ENCODE measurements at places on chromosomes 6 and 20. TPM values are rescaled to one million over a fixed set of nuclear protein-coding genes. Genes with fewer than 3 reads are reported as not detected.

DNA sequence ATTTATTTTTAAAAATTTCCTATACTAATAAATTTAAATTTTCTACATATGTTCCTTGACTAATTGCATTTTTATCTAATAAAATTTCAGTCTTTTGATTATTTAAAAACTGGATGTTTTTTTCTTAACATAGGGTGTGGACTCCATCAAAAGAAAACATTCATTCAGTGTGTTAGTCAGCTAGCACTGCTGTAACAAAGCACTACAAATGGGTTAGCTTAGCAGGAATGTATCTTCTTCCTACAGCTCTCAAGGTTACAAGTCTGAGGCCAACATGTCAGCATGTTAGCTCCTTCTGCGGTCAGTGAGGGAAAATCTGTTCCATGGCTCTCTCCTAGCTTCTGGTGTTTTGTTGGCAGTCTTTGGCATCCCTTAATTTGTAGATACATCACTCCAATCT, 32.5 kb downstream of the FRK start:
- no peak for DNase-seq

DNA sequence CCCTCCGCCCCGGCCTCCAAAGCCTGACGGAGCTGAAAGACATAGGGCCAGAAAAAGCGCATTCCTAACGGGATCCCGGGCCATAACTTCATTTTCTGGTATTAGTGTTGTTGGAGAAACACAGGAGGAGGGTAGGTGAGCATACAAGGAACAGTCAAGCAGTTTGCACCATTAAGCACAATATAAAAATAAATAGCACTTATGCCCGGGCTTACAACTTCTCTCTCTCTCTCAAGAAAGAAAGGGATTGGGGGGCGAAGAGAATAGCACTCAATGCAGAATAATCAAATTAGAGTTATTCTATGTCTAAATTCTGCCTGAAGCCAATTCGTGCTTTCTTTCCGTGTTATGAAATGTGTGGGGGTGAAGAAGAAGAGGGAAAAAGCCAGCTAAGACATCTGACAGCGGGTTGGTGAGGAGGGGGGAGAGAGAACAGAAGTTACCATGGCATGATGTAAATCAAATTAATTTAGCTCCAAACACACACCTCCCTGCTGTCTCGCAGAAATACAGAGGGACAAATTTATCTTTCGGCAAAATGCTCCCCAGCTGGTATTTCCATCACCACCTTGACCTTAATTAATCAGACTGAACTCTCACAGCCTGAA, 508 bp upstream of the METTL24 start:
- no peak for DNase-seq

DNA sequence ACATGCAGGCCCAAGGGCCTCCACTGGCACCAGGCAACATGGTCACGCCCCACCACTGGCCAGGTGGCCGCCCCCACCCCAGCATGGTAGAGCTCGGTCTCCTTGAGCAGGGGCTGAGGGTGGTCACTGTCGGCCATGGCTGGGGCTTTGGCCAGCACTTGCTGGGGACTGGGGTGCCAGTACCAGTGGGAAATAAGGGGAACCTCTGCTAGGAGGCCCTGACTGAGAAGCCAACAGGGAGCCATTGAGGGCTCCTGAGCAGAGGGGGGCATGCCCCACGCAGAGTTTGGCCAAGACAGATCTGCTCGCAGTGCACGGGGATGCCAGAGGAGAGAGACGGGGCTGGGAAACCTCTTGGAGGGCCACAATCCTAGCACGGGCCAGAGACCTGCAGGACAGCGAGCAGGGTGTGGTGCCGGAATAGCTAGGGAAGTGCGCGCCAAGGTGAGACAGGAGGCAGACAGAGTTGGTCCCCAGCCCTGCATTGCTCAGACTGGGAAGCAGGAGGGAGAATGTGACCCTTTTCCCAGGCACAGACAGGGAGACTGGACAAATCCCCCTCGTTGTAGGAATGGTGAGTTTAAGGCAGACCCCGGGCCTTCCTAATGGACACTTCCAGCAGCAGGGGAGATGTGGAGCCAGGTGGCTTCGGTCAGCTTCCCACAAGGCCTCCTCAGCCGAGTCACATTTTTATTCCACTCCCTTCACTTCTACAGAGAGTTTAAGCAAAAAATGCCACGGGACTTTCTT, 179.0 kb upstream of the CST7 start:
- no peak for DNase-seq

- no peak for DNase-seq
Observed at GRCh38 chr20:3174442-3175261, 1.3 kb upstream of the LZTS3 start.

GRCh38 chr6:35895560-35895959, 25.3 kb downstream of the SRPK1 start:
- DNase-seq, result peak; percentile 95

DNA sequence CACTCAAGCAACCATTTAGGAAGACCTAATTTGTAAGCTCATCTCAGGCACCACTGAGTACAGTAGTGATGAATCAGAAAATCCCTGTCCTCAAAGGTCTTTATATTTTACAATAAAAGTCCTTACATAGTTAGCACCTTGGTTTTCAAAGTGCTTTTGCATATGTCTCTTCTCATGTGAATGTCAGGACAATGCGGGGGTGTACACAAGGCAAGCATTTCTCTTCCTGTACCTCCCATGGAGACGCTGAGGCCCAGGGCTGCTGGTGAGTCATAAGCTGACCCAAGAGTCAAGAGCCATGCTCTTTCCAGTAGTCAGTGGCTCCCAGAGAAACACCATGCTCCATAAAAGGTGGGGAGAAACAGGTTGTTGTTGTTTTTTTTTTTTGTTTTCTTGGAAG, 174.0 kb downstream of the GJA10 start:
- DNase-seq, result no peak

GRCh38 chr6:110328259-110328658, 29.9 kb downstream of the METTL24 start:
- DNase-seq, result no peak

GRCh38 chr20:23135449-23136420, 49.6 kb upstream of the CD93 start:
- DNase-seq, result no peak

- DNase-seq, result no peak
Observed at GRCh38 chr6:56691286-56691595, 48.6 kb upstream of the DST start.

DNA sequence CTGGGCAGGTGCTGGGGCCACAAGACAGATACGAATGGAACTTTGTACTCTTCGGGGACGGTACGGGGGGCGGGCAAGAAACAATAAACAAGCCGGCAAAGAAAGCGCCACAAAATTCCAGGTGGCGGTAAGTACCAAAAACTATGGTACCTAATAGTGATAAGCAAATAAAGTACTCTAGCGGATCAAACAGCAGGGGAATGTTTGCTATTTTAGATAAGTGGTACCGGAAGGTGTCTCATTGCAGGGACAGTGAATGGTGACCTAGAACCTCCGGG, 15.1 kb upstream of the RIPK1 start:
- DNase-seq, result no peak

DNA sequence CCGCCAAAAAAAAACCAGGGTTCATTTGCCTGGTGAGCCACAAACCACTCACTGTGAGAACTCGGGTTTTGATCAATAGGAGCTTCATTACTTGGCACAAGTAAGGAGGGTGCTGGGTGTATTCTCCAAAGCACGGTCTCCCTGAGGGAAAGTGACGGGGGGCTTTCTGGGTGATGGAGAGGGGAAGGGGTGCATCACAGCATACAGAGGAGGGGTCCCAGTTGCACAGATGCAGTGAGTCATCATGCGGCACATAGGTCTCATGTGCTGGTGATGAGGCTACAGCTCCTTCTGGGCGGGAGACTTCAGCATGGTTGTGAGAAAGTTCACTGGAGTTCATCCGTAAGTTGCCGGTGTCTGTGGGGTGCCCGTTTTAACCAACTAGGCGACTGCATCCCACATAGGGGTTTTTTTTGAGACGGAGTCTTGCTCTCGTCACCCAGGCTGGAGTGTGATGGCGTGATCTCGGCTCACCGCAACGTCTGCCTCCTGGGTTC, 36.2 kb downstream of the SUN5 start:
- DNase-seq, result no peak

GRCh38 chr6:154197196-154197860, 158.3 kb downstream of the OPRM1 start:
- DNase-seq, result peak; percentile 34

GRCh38 chr6:3747100-3747737, 4.3 kb downstream of the PXDC1 start:
- DNase-seq, result no peak

DNA sequence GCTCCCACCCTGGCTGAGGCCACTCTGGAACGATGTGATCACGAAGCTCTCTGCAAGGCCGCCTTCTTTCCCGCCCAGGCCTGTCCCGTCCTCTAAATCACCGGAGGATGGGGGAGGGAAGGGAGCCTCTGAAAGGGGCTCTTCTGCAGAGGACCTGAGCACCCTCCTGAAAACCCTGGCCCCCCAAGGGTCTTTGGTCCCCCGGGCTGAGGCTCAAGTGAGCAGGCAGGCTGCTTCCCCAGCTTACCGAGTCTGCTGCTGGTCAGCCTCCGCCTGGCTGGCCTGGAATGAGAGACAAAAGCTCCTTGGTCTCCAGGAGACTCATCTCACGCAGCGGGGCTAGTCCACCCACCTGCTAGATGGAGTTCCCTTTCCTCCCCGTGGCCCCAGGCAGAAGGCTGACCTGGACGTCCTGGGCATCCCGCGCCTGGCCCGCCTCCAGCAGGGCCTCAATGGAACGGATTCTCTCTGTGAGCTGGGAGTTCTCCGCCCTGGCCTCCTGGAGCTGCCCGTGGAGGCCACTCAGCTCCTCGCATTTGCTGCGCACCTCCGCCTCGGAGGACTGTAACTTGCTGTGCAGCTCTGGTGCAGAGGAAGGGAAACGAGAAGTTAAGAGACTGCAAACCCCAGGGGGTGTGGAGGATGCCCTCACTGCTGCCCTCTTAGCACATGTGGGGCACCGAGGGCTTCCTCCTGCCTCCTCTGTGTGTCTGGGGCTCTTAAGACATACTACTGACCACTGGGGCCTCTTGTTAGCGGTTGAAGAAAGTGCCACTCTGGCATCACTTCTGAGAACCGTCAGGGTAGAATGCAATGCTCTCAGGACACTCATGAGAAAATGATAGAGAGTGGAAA, 54.7 kb downstream of the RRBP1 start:
- DNase-seq, result no peak

GRCh38 chr6:41531591-41532582, 14.3 kb upstream of the FOXP4 start:
- DNase-seq, result no peak

GRCh38 chr6:36963451-36964290, 9.1 kb downstream of the PI16 start:
- DNase-seq, result peak; percentile 36

DNA sequence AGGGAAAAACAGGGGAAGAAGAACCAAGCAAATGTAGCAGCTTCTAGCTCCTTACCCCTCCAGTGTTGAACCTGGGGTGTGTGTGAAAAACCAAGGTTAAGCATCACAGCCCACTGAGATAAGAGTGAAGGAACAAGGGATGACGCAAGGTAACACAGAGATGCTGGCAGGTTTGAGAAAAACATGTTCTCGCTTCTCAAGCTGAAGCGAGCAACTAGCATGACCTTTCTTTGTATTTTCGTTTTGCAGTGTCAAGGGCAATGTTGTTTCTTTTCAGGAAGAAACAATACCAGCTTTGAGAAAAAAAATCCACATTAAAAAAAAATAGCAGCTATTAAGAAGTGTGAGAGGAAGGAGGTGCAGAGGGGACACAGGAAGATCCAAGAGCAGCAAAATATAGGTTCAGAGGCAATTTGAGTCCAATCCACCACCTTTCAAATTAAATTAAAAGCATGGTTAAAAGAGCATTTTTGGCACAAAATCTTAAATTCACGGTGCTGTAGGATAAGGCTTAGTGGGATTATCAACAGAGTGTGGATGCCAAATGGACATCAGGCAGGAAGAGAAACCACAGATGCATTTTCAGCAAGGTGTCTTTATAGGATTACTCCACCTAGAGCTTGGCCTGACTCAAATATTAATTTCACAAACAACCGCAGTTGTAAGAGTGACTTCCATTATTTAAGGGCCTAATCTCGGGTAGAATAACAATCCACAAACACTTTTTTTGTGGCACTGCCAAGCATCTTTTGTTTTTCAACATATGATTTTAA, 70.9 kb downstream of the SYNE1 start:
- DNase-seq, result no peak

- no peak for DNase-seq
Observed at GRCh38 chr6:50049829-50050228, at the start of gene DEFB112. TSS of gene DEFB112 (minus strand) at chr6:50049929. CDS start at chr6:50049869, 60 bp downstream.

Gene CCN6
- 0.06 TPM for polyA plus RNA-seq

Gene SOBP
- polyA plus RNA-seq, result not detected

Gene ZSCAN23
- not detected for polyA plus RNA-seq

Gene CD24
- polyA plus RNA-seq, result 192 TPM

Gene DPPA5
- polyA plus RNA-seq, result not detected

Gene TAP2
- polyA plus RNA-seq, result 64.8 TPM

Gene DEFB124
- polyA plus RNA-seq, result not detected

Gene HLA-DOB
- polyA plus RNA-seq, result 3.5 TPM

Gene MYMX
- not detected for polyA plus RNA-seq

Gene BCAS1
- polyA plus RNA-seq, result not detected

Gene EPPIN
- not detected for polyA plus RNA-seq

Gene TFAP2C
- polyA plus RNA-seq, result 9.3 TPM

Gene HLA-F
- 54.5 TPM for polyA plus RNA-seq
